ENCODE measurements at places on chromosomes 5 and 9. TPM values are rescaled to one million over a fixed set of nuclear protein-coding genes. Genes with fewer than 3 reads are reported as not detected.

DNA sequence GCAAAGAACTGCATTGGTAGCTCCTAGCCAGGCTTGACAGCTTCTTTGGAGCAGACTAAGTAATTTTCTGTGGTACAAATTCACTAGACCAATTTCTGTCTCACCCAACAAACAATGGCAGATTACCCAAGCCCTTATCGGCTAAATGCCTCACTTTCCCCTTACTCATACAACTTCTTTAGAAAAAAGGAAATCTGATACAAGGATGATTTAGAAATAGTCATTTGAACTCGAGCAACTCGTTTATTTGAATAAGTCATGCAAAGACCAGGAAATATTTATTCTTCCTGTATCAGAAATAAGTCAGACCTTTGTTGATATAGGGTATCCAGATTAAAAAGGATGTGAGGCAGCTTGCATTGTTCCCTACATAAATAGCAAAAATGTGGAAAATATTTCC is 170.4 kb upstream of the CDH6 start:
- no peak for DNase-seq

The TEX48 gene
- total RNA-seq, result not detected

DNA sequence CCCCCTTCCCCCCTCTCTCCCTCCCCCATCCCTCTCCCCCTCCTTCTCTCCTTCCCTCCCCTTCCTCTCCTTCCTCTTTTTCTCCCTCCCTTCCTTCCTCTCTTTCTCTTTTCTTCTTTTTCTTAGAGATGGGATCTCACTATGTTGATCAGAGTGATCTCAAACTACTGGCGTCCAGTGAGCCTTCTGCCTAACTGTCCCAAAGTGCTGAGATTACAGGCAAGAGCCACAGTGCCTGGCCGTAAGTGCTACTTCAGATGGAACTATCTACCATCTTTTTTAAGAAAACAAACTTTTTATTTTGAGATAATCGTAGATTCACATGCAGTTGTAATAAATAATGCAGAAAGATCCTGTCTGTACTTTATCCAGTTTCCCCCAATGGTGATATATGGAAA is 6.3 kb downstream of the RCL1 start:
- DNase-seq, result no peak

The TSC1 gene
- total RNA-seq, result 22.8 TPM

The C8G gene
- 5.9 TPM for total RNA-seq

- DNase-seq, result no peak
Observed at GRCh38 chr9:119509291-119509905, 140.2 kb upstream of the BRINP1 start.

GRCh38 chr9:37902796-37903646 is 906 bp downstream of the SLC25A51 start:
- DNase-seq, result peak; percentile 46

DNA sequence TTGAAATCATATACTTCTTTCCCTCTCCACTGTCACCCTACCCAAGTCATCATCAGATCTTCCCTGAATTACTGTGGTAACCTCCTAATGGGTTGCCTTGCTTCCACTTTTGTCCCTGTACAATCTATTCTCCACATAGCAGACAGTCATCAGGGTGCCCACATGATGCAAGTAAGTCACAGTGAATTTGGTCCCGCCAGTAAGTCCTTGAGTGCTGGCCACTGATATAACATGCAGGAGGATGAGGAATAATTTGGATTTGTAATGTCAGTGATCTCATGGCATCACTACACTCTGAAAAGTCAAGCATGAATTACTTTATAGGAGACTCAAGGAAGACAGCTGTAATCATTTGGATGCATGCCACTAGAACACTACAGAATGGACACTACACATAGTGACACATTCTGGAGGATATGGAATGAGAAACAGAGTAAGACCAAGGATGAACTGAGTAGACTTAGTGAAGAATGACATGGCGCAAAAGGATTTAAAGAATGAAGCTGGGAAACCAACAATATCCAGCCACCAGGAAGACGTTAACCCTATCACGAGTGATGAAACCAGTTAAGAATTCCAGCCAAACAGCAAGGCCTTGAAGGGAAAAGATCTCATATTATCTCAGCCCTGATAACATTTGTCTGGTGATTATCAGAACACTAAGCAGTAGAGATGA is 28.6 kb downstream of the MARCHF3 start:
- no peak for DNase-seq

DNA sequence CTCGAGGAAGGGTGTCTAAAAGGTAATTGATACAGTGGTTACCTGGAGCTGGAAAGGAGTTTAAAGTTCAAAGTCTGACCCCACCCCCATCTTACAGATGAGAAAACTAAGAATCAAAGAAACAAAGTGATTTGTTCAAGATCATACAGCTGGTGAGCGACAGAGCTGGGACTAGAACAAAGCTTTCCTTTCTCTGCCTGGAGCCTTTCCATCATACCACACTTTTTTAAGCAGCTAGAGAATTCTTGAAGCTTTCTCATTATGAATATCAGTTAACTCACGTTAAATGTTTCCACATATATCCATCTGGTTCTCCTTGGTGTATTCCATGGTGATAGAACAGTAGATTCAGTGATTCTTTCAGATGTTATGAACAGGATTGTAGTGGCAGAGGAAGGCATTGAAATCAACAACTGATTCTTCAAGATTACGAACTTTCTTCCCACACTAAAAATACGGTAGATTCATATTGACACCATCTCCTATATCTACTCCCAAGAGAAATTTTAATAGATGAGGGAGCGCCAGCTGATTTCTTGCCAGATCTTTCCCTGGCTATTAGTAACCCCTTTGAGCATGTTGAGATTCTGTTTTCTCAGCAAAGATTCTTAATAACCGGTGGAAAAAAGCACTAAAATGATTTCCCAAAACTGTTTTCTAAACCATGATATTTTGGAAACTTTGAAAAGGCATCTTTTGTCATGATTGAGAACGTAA is 233.7 kb downstream of the ADAMTSL1 start:
- DNase-seq, result no peak

- DNase-seq, result no peak
Observed at GRCh38 chr5:139647506-139648204, 494 bp upstream of the CXXC5 start.

- DNase-seq, result peak; percentile 56
Observed at GRCh38 chr9:83623679-83624076, 735 bp downstream of the IDNK start.

DNA sequence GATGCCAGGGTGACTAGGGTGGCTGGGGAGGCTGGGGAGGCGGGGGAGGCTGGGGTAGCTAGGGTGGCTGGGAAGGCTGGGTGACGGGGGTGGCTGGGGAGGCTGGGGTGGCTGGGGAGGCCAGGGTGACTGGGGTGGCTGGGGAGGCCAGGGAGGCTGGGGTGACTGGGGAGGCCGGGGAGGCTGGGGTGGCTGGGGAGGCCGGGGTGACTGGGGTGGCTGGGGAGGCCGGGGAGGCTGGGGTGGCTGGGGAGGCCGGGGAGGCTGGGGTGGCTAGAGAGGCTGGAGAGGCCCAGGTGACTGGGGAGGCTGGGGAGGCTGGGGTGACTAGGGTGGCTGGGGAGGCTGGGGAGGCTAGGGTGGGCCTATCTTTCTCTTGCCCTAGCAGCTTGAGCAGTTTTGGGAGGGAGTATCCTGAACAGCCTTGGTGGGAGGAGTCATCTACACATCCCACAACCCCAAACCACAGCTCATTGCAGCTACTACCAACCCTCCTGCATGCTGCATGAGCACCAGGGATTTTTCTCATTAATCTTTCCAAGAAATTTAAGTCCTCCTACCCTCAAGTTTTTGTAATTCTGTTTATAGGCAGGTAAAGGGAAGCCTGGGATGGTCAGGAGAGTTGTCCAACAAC is 203.2 kb upstream of the IRX1 start:
- peak; percentile 17 for DNase-seq

DNA sequence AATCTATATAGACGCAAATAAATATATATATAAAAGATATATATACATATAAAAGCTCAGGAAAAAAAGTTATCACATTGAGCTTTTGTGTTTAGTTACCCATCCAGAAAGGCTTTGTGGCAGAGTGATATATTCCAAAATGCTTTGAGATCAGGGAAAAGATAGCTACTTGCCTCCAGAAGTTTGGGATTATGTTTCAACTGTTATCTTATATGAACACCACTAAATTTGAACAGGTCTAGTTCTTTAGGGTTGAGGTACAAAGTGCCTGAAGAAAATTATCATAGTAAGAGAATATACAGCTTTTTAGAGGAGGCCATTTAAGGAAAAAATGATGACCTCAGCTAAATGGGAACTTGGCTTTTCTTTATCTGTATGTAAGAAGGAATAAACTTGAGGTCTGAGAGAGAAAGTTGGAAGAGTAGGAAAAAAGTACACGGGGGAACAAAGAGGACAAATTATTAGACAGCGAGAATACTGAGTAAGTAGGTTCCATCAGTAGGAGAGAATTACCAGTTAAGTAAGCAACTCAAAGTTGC is 2.4 kb downstream of the ERP44 start:
- no peak for DNase-seq

GRCh38 chr5:54093861-54094260 is 216.5 kb downstream of the ARL15 start:
- DNase-seq, result no peak
